ENCODE measurements at places on chromosomes 2 and 18.

DNA sequence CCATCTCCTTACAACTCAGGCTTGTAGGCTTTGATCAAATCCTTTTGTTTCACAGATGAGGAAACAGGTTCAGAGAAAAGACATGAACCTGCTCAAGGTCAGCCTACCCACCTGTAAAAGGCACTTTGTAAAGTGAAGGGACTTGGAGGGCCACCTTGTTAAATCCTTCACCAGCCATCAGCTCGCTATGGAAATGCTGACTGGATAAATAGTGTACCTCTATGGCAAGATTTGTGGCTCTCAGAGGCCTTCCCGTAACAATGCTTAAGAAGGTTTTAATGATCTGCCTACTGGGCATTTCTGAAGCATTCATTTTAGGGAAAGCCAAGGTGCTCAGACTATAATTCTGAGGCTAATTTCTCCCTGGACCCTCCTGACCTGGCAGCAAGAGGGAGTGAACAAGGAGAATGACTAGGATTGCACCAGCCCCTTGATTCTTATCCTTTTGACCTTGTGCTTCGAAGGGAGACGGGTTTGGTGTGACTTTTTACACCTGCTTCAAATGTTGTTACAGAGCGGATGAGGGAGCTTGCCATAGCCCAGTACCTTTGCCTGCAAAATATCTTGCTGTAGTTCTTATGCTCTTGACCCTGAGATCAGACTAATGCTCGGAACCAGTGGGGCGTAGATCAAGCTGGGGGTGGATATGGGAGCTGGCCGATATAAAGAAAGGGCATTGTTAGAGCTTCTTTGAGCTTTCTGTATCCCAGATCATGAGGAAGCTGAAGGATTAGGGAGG is 90.9 kb upstream of the CXCR4 start:
- no peak for DNase-seq

DNA sequence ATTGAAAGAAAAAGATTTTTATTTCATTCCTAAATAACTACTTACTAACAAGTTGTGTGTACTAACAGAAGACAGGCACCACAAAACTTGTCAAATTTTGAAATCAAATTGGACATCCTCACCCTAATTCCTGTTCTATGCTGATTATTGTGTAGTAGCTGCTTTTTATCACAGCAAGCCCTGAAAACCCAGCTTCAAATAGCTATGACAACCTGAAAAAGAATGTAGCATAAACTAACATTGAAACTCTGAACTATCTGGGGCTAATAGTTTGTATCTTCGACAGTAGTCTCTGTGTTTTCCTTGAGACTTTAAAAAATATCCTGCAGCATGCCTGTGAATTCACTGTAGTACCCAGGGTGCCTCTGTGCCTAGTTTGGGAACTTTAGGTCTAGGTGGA is 122.6 kb downstream of the WDPCP start:
- no peak for DNase-seq

DNA sequence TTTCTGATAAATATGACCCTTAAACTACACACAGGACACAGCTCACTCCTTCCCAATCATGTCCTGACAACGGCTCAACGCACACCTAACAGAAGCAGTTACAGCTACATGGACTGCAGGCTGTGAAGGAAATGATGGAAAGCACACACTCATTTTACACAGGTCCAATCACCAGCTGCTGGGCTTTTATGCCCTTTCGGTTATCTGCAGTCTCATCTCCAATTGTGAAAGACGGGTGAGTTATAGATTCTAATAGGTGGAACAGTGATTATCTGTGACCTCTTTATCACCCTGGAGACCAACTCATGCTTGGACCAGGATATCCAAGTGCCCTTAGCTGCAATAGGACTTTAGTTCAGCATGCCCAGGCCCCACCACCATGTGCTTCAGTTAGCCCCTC is 110.4 kb upstream of the CREB1 start:
- no peak for DNase-seq

DNA sequence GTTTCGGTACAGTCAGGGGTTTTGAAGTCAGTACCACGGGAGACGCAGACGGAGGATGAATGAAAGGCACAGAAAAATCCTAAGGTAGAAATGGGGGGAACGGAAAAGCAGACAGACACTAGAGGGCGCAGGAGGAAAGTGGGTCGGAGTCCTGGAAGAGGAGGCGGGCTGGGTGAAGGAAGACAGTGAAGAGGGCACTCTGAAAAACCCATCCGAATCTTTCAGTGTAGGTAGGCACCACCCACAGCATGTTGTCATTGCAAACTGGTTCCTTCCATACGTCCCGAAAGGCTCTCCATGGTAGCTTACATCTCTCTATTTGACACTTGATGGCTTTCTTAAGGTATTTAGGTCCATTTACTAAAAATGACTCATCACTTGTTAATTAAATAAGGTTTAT is 18.5 kb upstream of the ZNF236 start:
- peak; percentile 39 for DNase-seq

- DNase-seq = no peak
Measured at GRCh38 chr2:88866756-88867155, 175.3 kb downstream of the RPIA start.

GRCh38 chr2:160482673-160483072 is 10.9 kb downstream of the RBMS1 start:
- DNase-seq = no peak

DNA sequence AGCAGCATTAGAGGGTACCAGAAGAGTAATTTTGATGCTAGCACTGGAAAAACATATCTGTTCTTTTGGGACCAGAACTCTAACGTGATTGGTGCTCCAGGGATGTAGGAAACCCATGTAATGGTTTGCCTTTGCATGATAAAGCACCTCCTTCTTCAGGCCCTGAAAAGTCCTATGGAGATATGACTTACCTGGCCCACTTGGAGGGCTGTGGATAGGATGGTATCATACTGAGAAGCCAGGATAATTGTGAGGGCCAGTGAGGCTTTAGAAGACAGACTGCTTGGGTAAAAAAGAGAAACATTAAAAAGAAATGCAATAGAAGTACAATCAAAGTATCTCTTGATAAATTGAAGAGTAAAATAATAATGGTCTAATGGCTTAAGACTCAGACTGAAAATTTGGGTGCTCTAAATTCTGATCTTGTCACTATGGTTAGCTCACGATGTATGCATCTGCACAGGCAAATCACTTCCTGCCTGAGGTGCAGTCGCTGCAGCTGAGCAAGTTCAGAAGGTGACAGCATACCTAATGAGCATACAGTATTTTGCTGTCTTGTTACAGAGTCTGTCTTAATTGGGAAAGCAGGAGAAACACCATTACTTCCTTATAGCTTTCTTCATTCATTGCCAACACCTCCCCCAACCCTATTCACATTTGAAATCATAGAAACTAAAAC is 371.5 kb downstream of the NUP35 start:
- no peak for DNase-seq

DNA sequence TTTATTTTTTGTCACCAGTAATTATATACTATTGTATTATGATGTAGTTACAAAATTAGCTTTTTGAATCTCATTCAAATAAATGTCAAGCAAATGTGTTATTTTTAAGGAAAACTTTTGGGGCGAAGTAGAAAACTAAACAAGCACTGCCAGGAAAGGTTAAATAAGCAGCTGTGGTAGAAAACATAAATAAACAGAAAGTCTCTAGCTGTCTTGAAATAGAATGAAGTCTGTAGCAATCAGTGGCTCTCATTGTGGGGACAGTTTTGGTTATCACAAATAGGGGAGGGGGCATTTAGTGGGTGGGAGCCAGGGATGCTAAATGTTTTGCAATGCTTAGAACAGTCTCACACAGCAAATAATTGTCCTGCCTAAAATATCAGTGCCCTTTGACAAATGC is 3.4 kb downstream of the INSIG2 start:
- DNase-seq = no peak

- no peak for DNase-seq
Measured at GRCh38 chr2:192194265-192194865, 368 bp downstream of the TMEFF2 start.

DNA sequence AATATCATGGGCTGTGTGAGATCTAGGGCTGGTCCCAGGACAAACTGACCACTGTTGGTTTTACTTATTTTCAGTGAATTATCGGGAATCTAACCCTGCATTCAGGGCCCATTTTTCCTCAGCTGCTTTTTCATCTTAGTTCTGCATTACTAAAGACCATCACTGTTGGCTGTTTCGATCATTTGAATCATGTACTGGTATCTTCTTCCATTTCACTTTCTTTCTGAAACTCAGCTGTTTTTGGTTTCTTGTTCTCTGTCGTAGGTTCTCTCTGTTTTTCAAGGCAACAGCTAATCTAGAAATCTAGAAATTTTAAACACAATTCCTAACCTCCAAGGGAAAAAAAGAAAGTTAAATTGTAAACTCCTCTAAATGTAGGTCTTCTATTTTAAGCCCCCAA is 159.9 kb upstream of the SESTD1 start:
- no peak for DNase-seq

DNA sequence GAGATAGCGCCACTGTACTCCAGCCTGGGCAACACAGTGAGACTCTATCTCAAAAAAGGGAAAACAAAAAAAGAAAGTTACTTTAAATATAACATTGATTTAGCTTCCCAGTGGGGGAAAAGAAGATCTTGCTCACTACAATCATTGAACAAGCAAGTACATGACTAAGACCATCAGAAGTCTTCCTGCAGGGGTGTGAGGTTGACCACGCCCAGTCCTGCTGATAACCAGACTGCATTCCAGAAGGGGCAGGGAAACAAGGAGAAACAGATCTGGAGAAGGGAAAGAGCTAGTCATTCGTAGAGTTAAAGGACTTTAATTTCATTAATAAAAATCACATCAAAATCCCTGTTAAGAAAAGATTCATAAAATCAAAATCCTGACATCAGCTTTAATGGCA is 77.5 kb downstream of the EPHA4 start:
- DNase-seq = no peak

- no peak for DNase-seq
Measured at GRCh38 chr18:77366067-77366719, 116.5 kb downstream of the GALR1 start.

GRCh38 chr2:82013641-82014040 is 1709.1 kb upstream of the LRRTM1 start:
- DNase-seq = no peak

DNA sequence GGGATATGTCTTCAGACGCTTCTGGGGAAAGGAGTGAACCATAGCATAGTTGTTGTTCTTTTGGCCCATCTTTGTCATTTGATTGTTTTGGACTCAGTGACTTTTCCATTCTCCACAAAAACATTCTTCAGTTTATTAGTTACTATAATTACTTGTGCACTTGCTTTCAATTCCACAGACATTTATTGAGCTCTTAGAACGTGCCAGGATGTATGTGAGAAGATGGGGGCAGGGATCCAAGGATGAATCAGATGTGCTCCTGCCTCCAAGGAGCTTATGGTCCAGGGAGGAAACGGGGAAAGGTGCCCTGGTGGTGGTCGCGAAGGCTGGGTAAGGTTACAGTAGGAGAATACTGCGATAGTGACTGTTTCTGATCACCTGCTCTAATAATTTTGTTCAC is 6.9 kb upstream of the SLC4A3 start:
- no peak for DNase-seq

DNA sequence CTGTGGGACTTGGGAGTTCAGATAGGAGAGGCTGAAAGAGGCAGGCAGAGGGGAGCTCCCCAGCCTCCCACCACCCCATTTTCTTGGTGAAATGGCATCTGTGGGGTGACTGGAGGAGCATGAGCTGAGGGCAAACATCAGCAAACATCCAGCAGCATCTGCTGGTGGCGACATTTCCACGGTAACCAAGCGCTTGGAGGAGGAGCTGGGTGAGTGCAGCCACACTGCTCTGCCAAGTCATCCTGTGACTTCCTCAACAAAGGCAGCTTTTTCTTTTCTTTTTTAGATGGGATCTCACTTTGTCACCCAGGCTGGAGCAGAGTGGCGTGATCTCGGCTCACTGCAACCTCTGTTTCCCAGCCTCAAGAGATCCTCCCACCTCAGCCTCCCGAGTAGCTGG is 5.6 kb downstream of the TXNL4A start:
- no peak for DNase-seq

- no peak for DNase-seq
Measured at GRCh38 chr2:16201848-16202247, 261.5 kb downstream of the MYCN start.

DNA sequence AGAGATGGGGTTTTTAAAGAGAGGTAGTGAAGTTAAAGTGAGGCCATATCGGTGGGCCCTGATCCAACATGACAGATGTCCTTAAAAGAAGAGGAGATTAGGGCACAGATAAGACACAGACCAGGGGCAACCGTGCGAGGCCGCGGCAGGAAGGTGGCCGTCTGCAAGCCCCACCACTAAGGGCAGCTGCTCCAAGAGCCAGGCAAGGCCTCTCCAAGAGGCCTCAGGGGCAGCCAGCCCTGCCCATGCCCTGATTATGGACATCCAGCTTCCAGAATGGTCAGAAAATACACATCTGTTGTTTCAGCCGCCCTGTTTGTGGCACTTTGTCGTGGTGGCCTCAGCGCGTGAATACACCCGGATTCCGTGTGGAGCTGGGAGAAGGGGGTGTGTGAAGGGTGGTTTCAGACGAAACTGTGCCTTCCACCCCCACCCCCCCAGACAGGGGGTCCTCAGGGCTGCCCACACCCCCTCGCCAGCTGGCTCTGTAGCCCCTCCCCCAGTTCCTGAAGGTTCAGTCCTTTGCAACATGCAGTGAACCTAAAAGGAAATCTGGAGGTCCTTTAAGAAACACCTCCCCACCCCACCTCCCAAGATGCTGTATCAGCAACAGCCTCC is 74.1 kb upstream of the SMAD7 start:
- no peak for DNase-seq

- no peak for DNase-seq
Measured at GRCh38 chr2:4420032-4420431, 716.7 kb downstream of the DCDC2C start.

- DNase-seq = no peak
Measured at GRCh38 chr2:161104054-161104553, 56.1 kb upstream of the TANK start.

GRCh38 chr2:225122583-225123486 is 80.6 kb upstream of the DOCK10 start:
- no peak for DNase-seq

DNA sequence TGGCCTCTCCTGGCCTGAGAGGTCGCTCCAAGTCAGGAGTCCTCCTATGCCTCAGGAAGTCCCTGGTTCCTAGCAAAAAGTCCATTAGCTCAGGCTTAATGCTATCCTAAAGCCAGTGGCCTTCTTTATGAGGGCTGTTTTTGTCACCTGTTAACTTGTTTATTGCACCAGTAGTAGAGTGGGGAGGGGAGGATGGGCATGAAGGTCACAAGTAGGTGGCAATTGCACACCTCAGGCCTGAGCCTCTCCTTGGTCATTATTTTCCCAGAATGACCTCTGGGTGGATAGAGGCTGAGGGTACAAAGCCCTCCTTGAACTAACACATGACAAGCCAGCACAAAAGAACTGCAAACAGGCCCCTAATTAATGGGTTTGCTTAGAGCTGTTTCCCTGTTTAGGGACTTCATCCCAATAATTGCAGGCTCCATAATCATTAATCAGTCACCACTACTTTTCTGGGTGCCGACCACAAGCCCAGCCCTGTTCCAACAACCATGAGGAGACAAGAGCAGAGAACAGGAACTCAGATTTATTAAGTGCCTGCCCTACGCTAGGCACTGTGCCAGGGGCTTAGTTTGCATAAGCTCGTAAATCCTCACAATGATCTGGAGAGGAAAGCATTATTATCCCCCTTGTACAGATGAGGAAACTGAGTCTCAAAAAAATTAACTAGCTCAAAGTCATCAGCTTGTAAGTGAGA is 123.0 kb upstream of the PKDCC start:
- no peak for DNase-seq

- no peak for DNase-seq
Measured at GRCh38 chr2:204876311-204876710, 331.0 kb downstream of the PARD3B start.

- no peak for DNase-seq
Measured at GRCh38 chr2:19357402-19358241, 801 bp downstream of the OSR1 start.

GRCh38 chr2:103161456-103162289 is 399.8 kb downstream of the TMEM182 start:
- DNase-seq = no peak

- no peak for DNase-seq
Measured at GRCh38 chr2:10359246-10359645, 56.5 kb downstream of the HPCAL1 start.
